ENCODE measurements at places on chromosomes 2 and 18.

DNA sequence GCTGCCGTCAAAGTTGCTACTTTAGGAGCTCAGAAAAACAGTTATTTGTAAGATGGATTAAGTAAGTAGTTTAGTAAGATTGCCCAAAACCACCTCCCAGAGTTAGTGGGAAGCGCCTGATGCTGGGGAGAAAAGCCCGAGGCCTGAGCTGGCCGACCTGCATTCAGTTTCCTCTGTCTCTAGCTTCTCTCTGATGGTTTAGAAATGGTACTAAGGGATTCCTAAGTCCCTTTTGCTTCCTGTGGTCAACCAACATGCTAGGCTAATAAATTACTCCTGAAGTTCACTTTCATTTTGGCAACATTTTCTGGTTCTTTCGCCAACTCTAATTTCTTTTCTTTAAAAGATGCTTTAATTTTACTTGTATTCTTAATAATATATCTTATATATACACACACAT lies 60.1 kb downstream of the ASAP2 start:
- no peak for DNase-seq

DNA sequence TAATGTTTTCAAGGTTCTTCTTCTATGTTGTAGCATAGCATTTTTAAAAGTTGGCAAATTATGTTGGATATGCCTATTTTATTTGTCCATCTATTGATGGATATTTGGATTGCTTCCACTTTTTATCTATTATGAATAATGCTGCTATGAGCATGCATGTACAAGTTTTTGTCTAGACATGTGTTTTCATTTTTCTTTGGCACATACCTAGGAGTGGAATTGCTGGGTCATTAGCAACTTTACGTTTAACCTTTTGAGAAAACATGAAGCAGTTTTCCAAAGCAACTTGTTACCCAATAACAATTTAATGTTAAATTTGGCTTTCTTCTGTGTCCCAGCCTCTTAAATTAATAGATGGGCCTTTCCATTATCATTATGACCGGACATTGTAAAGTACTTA lies 30.3 kb downstream of the DNAH6 start:
- no peak for DNase-seq

DNA sequence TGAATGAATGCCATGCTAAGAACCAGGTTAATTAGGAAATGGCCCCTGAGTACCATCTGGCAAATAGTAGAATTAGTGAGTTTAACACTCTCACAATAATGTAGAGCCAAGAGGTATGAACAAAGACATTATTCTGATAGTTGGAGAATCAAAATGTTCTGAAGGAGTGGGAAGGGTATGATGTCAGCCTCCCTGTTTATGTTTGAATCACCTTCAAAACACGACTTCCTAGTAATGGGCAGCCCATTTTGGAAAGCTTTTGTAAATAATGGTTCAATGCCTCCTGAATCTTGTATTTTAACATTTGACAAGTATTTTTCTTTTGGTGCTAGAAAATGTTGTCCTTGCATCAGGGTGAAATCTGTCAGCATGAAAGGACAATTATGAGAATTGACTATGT lies 108.3 kb downstream of the DSEL start:
- DNase-seq, result no peak

GRCh38 chr2:145919477-145919876 lies 1399.6 kb upstream of the ZEB2 start:
- DNase-seq, result no peak

DNA sequence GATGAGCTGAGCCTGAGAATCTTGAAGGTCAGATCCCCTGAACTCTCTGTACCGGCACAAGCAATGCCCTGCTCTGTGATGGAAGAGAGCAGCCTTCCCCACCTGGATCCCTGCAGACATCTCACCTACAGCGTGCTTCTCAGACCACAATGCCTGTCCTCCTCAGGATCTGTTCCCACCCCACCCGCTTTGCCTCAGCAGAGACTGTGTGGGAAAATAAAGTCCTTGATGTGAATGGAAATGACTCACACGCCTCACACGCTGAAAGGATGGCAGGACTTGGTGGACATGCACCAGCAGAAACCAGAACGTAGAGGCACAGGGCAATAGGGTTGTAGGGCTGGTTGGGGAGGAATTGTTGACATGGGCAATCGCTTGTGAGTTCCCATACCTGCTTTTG lies 117.9 kb upstream of the POU3F3 start:
- no peak for DNase-seq

DNA sequence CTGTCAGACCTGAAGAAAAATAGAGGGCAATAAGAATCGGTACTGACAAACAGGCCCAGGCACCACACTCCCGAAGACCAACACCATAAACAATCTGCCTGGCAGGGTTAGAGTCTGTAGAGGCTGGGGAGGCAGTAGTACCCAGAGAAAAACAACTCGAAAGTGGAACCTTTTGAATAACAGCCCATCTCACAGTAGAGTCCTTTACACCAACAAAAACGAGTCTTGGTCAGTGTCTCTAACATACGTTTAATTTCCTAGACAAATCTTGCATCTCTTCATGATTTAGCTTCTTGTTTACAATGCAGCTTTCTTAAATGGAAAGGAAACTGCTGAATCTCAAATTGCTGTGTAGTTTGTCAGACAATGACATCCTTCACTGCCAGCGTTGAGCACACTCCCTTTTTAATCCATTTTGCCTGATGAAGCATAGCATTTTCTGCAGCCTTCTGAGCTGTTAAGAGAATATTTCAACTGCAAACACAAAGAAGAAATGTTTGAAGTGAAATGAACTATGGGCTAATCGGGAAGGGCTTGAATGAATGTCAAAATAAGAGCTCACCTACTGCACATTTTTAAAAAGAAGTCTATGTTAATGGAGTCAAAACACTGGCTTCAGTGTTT lies 73.1 kb upstream of the DSG1 start:
- DNase-seq, result no peak

GRCh38 chr2:228853151-228853550 lies 417.9 kb downstream of the PID1 start:
- DNase-seq, result no peak

DNA sequence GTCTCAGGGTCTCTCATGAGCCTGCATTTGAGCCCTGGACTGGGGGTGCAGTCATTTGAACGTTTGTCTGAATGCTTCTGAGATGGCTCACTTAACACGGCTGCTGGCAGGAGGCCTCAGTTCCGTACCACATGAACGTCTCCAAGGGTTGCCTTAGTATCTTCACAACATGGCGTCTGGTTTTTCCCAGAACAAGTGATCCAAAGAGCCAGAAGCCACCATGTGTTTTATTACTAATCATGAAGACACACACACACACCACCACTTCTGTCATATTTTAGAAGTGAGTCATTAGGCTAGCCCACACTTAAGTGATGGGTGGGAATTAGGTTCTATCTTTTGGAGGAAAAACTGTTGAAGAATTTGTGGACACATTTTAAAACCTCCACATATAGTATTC lies 15.0 kb upstream of the MYO1B start:
- no peak for DNase-seq

- DNase-seq, result no peak
Observed at GRCh38 chr2:170747921-170748320, 22.3 kb upstream of the ERICH2 start.

GRCh38 chr2:102736410-102737409 lies 25.1 kb upstream of the TMEM182 start:
- peak; percentile 70 for DNase-seq

- DNase-seq, result peak; percentile 23
Observed at GRCh38 chr2:72561621-72562318, 264.1 kb downstream of the EXOC6B start.

GRCh38 chr18:11666176-11666575 lies 22.9 kb upstream of the GNAL start:
- DNase-seq, result no peak

GRCh38 chr2:21268197-21268877 lies 144.6 kb downstream of the TDRD15 start:
- DNase-seq, result no peak

- DNase-seq, result peak; percentile 22
Observed at GRCh38 chr2:151334082-151334815, 23.1 kb upstream of the TNFAIP6 start.

DNA sequence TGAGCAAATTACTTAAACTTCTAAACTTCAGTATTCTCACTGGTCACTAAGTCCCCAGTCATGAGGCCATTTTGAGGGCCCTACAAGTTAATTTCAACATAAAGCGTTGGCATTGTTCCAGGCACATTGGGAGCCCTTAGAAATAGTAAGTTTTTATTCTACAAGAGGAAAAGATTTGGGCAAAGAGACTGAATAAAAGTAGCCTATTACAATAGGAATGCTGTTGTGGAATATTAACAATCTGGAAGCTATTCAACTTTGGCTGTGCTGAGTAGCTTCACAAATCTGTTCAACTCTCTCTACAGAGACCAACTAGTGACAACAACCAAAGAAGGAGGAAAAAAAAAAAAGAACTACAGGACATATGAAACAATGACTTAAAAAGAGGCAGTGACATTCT lies 1287.5 kb upstream of the NXPH2 start:
- no peak for DNase-seq

DNA sequence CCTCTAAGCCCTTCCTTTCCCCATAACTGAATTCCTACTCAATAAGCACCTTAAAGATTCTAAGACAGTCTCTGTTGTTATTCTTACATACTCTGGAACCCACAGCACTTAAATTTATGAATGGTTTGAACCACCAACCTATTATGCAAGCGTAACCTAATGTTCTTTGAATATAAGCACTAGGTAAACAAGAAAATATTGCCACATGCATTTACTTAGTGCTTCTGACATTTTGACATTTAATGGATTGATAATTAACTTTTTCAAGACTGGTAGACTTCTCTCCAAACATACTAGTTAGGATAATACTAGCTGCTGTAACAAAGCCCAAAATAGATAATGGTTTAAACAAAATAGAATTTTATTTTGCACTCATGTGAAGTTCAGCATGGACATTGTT lies 164.8 kb downstream of the ARHGAP15 start:
- DNase-seq, result no peak

DNA sequence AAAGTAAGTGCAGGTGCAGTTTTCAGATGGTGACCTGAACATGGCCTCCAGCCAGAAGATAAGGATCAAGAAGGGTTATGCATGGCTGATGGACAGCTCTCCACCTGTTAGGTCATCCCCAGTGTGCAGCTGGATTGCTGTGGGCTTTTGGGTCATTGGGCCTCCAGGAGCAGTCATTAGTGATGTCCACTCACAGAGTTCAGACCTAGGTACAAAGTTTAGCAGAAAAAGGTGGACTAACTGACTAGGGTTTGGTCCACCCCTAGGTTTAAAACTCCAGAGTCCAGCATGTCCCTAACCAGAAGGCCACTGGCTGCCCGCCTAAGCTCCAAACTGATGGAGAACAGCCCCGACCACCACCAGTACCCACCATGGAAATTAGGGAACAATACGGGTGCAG lies 18.3 kb upstream of the SULT1C2 start:
- no peak for DNase-seq

DNA sequence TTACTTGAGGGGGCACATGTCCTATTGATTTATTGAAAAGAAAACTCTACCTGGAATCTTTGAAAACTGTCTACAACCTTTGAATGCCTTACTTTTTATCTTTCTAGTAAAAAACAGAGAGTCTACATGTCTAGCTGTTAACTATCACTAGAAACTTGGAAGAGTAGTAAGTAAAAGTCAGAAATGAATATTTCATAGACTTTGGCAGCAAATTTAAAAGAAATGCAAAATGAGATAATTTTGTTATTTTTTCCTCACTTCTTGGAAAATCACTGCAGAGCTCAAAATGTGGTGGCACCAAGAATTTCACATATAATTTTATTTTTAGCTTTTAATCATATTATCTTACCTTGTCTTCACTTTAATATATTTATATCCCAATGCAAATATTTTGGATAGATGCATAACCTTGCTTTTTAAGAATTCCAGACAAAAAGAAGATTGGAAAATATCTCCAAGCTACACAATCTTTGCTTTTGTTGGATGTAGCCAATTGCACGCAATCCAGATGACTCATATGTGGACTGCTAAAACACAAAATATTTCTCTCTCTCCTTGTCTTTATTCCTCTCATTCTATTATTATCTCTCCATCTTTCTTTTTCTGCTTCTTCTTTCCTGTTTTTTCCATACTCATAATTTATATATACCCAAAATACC lies 92.2 kb upstream of the DSEL start:
- DNase-seq, result no peak

GRCh38 chr2:26477911-26478253 lies at the start of gene OTOF:
OTOF (minus strand) TSS chr2:26478124.
- DNase-seq, result no peak

- DNase-seq, result no peak
Observed at GRCh38 chr2:191355170-191355758, 110.1 kb downstream of the MYO1B start.

GRCh38 chr2:73614997-73615396 lies 27.2 kb downstream of the NAT8 start:
- DNase-seq, result no peak

DNA sequence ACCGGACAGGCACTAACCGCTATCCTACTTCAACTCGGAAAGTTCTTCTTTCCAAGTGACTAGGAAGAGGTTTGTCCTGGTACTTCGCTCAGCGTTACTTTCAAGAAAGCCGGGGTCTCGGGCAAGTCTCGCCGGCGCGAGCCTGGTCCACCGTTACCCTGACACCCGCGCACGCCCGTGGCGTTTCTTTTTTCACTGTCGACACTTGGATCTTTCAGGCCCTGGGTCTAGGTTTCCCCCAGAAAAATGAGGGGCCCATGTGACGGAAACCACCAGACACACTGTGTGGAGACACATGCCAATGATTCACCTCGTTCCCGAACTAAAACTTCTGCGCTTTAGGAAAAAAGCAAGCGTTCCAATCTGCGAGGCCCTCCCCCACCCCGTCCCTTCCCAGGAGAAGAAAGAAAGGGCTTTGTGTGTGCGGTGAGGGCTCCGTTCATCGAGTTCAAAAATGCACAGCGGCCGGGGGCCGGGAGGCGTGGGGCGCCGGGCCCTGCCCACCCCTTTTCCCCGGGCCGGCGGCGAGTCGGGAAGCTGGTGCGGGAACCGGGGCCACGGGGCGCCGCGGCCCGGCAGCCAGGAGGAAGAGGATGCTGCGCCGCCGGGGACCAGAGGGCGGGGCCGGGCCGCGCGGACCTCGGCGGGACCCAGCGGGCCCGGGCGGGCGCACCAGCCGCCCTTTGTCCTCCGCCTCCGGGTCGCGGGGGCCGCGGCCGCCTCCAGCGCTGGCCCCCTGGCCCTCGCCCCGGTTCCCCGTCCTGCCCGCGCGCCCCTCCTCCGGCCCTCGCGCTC lies 2.6 kb downstream of the ZNF521 start:
- DNase-seq, result peak; percentile 39

DNA sequence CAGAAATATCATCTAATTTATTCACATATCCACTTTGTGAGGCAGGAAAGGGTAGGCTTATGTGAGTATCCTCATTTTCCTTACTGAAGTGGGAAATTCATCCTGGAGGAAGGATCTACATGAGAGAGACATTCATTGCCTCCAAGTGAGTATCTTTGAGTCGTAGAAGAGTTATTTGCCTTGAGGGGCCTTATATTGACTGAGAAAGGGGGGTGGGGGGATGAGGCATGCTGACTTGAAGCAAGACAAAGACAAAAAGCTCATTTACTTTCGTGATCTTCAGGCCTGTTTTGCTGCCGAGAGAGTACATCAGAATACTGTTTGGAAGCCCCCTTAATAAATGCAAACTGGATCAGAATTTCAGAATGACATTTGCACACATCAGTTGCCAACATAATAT lies 17.6 kb upstream of the NEDD4L start:
- DNase-seq, result no peak
